Stimulated activated naive CD4-positive, alpha-beta T cell treated with Interleukin-2 at 50 U/mL for 16 hours (primary cell): ENCODE measurements at places on chromosomes 6 and 20.

DNA sequence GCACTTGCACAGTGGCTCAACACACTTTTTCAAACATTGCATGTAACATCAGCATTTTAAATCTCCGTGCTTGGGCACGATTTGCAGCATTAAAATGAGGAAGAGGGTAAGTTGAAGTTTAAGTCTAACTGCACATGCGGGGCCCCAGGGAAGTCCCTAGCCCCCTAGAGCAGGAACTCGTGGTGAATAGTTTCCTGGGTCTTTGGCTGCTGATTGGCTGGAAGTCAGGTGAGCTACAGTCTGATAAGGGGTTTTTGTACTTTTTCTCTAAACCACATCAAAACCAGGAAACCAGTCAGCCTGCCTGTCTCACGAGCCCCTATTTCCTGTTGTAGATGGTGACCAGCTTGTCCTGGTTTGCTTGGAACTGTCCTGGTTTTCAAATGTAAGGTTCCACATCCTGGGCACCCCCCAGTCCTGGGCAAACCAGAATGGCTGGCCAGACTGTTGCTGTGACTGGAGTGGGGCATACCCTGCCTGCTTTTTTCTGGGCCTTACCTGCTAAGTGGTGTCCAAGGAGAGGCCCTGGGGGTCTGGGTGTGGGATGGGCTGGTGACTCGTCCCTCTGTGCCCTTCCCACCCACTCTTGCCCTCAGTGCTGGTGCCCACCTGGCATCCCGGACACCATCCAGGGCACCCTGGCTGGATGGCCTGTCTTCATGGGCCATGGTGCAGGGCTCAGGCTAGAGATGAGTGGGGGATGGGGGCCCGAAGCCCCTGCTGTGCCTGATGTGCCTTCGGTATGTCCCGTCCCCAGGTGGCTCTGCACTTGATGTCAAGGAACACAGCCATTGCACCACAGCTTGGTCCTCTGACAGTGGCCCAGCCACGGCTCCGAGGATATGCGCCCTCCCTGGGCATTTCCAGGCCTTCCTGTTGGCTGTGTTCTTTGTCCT lies 31.8 kb downstream of the SUN5 start:
- DNase-seq, result peak; percentile 75

DNA sequence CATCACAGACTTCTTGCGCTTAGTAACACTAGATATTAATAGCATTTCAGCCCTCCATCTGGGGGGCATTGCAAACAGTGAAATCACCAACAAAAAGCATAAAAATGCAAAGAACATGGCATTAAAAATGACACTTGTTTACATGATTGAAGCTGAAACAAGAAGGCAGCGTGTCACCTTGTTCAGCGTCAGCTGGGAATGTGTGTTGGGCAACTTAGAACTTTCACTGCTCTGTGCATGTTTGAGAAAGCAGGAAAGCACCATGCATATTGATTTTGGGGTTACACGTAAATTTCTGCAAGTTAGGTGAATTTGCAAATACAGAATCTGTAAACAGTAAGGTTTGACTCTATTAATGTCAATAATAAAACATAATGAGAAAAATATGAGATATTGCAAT lies 162.9 kb downstream of the SOX4 start:
- DNase-seq, result no peak

- no peak for DNase-seq
Measured at GRCh38 chr20:47724910-47725247, 60.4 kb downstream of the SULF2 start.

GRCh38 chr20:44747166-44748004 lies 1.7 kb downstream of the KCNK15 start:
- peak; percentile 37 for DNase-seq

DNA sequence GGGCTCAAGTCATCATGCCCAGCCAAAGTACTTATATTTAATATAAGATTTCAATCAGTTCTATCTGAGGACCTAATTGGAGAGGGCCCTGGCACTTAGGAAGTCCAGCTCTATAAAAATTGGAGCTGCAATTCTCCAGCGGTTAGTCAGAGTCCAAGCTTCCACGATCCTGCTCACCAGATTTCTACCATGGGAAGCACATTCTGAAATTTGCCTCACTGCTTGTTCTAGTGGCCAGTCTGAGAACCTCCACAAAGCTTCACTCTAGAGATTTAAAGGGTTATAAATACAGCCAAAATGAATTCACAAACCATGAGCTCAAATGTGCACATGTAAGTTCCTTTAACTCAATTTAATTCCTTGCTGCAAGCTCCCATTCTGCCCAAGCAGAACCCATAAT lies 33.5 kb downstream of the PNLDC1 start:
- DNase-seq, result no peak

DNA sequence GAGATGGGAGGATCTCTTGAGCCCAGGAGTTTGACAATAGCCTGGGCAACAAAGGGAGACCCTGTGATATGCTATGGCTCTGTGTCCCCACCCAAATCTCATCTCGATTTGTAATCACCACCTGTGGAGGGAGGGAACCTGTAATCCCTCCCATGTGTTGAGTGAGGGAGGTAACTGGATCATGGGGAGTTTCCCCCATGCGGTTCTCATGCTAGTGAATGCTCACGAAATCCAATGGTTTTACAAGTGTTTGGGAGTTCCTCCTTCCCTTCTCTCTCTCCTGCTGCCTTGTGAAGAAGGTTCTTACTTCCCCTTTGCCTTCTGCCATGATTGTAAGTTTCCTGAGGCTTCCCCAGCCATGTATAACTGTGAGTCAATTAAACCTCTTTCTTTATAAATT lies 3.4 kb downstream of the NUDT3 start:
- DNase-seq, result no peak

- DNase-seq, result peak; percentile 15
Measured at GRCh38 chr6:143397227-143398222, 53.0 kb downstream of the ADAT2 start.

- peak; percentile 57 for DNase-seq
Measured at GRCh38 chr6:158849899-158850806, 31.0 kb upstream of the EZR start.

DNA sequence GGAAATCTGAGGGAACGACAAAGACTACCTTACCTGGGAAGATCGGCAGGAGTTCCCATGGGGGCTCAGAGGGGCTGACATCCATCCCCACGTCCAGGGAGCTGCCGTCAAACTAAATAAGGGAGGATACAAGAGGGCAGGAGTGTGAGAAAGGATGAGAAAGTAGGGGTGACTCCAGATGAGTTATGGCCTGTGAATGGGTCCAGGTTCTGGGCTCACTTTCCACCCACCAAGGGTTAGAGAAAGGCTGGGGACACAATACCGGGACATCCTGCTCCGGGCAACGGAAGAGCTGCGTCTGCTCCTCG lies 683 bp downstream of the ATF6B start:
- no peak for DNase-seq

- no peak for DNase-seq
Measured at GRCh38 chr6:42333612-42334011, 116.0 kb upstream of the MRPS10 start.

DNA sequence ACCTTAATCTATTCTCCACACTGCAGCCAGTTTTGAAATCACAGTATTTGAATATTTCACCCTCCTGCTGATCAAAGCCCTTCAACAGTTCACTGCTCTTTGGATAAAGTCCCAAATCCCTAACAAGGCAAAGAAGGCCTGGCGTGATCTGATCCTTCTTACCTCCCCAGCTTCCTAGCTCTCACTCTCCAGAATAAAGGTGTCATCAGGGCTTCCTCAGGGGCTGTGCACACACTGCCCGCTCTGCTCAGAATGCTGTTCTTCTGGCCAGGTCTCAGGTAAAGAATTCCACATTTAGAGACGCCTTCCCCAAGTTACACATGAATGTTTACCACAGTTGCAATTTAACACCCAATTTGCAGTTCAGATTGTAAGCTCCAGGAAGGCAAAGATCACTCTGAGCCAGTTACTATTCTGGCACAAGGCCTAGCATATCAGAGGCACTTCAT lies 58.9 kb upstream of the MCM9 start:
- no peak for DNase-seq

DNA sequence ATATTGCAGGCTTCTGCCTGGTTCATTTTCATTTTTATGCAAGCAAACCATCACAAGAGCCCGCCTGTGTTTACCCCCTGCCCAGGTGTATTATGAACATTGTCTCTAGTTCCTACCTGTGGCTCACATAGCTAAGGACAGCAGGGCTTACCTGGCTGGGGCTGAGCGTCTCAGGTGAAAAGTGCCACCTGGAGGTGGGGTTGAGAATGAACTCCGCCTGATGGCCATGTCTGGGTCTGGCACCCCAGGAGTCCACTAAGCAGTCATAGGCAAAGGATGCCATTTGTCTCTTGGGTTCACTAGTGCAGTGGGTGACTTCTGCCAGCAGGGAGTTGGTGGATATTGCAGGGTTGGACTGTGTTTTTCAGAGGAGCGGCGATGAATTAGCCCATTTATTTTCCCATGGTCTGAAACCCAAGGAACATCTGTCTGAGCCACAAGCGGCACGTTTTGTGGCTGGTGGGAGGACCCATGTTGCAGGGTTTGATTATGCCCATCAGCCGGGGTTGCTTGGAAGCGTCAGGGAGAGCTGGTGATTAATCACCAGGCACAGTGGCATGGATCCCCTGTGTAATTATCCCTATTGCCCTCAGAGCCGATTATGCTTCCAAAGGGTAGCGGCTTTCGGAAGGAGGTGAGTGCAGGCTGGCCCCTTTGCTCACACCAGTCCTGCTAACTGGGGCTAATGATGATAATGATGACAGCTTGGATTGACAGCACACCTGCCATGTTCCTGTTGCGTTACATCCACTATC lies 92.1 kb downstream of the CDH26 start:
- no peak for DNase-seq

DNA sequence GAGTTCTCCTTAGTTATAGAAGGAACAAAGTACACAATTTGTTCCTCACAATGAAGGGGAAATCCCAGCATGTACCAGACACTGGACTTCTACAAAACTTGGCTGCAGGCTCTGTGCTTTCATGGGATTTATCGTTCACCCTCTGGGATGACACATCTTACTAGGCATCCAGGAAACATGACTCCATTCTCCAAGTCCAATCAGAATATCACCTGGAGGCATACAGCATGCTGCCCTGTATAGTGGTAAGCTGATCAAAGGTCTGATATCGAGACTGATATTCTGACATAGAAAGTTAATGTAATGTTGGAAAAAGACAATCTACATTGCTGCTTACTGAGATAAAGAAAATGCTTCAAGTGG lies 6.7 kb downstream of the RWDD2A start:
- DNase-seq, result no peak

DNA sequence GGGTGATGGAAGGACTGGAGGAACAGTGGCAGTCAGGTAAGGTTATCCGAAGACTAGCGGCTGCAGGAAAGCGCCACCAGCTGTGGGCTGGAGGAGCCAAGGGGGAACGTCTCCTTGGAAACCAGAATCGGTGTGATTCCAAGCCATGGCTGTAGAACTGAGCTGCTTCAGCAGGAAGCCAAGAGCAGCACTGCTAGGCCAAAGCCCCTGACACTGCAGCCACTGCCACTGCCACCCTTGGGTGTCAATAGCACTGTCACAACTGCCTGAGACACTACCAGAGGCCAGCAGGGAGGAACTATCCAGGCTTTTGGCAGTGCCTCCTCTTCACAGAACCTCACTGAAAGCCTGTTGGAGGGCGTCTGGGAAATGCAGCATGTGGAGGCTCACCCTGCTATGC lies 289.6 kb upstream of the SUPT3H start:
- DNase-seq, result no peak

- DNase-seq, result no peak
Measured at GRCh38 chr6:166849749-166850183, 106.6 kb downstream of the RNASET2 start.

DNA sequence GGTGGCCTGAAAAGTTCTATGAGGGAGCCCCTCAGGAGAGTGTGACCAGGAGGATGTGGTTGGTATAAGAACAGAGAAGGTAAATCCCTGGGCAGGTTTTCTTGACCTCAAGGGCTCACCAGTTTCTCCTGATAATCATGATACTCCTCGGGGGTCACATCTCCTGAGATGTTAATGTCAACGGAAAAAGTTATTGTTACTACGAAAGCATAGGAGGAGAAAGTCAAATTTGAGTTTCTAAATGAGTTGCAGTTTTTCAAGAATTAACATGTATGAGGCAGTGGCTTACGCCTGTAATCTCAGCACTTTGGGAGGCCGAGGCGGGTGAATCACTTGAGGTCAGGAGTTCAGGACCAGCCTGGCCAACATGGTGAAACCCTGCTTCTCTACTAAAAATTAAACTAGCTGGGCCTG lies 23.4 kb downstream of the MGME1 start:
- peak; percentile 43 for DNase-seq

DNA sequence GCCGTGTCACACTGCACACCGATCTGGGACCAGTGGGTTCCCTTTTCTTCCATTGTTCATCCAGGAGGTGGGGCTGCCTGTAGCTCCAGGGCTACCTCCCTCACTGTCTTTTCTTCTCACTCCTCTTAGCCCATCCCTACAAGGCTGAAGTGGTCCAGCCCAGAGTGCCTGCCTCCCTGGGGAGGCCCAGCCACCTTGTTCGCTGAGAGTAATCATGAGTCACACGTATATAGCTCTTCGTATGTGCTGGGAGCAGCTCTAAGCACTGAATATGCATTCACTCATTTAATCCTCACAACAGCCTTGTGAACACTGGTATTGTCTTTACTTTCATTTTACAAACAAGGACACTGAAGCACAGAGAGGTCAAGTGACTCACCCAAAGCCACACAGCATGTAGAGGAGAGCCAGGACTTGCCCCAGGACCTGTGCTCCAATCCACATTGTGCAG lies 14.7 kb upstream of the CCDC167 start:
- DNase-seq, result peak; percentile 57

DNA sequence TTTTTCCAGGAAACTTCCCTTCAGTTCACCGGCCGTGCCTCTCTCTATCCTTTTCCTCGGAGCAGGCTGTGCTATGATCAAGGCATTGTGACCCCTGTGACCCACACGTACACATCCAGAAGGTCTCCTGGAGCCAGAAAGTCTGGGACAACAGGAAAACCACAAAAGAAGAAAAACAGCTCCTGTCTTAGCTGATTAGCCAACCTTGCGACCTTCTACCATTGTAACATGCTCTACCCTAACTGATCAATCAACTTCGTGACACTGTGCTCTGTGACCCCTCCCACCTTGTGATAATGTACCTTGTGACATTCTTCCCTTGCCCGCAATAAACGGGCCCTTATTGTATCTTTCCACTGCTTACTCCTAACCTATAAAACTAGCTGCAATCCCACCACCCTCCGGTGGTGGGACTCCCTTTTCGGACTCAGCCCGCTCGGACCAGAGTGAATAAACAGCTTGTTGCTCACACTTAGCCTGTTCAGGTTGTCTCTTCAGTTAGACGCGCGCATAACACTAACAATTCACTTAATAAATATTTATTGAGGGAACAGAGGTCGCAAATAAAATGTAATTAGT lies 24.2 kb downstream of the ZNF311 start:
- peak; percentile 42 for DNase-seq
